ENCODE measurements at places on chromosomes 13 and 19.

GRCh38 chr13:30312904-30313303 lies 5.6 kb upstream of the KATNAL1 start:
- DNase-seq, result peak; percentile 73

GRCh38 chr13:79528356-79528755 lies 47.4 kb downstream of the NDFIP2 start:
- DNase-seq, result no peak

DNA sequence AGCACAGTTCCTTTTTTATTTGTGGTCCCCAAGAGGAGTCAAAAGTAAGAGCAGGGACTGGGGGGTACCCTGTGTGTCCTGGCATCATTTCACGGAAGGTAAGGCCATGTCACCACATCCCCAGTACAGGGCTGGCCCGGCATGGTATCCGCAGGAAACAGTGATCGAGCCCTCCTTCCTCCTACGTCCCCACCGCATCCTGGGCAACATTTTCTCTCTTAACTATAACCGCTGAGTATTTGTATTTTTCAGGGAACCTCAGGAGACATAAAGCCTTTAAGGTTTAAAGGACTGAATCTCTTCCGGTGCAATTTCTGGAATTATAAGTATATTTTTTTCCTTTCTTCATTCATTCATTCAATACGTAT lies 13.6 kb upstream of the LATS2 start:
- no peak for DNase-seq

GRCh38 chr13:40161351-40161810 lies 505.1 kb downstream of the FOXO1 start:
- no peak for DNase-seq

DNA sequence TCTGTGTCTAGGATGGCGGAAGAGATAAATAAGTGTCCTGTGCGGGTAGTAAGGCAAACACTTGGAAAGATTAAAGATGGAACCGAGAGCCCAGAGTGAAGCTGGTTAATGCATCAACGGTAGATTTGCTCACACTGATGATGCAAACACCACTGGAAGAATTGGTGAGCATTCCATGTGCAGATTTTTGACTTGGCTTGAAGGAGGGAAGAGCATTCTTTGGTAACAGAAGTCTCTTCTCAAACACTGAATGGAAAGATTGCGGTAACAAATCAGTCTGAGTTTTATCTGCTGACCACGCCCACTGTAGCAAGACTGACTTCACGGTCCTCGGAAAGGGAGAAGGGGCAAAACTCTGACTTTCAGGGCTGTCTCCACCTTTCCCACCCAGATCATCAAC lies 112.5 kb downstream of the COL4A1 start:
- no peak for DNase-seq

GRCh38 chr13:111434578-111435159 lies 114.2 kb downstream of the TEX29 start:
- DNase-seq, result no peak

DNA sequence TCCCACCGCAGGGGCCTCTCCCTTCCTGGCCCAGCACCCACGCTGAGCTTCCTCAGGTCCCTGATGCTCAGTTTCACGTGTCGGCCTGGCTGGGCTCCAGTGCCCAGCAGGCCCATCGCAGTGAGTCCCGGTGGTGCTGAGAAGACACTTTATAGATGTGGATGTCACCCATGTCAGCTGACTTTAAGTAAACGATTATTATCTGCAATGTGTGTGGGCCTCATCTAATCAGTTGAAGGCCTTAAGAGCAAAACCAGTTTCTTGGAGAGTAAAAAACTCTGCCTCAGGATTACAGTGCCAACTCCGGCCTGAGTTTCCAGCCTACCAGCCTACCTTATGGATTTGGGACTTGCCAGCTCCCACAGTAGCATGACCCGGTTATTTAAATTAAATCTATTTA lies 17.3 kb upstream of the SMIM17 start:
- DNase-seq, result no peak

DNA sequence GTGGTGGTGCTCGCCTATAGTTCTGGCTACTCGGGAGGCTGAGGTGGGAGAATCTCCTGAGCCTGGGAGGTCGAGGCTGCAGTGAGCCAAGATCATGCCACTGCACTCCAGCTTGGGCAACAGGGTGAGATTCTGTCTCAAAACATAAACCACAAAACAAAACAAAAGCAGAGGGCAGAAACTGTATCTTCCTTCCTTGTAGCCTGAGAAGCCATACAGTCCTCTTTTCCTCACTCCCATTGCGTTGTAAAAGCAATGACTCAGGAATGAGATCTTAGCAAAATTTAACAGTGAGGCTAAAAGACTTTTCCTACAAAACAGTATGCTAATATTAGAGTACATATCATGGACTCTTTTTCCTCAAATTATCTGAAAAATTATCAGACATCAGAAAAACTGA lies 130.9 kb downstream of the SHISA2 start:
- DNase-seq, result peak; percentile 41

GRCh38 chr13:36758345-36758744 lies 60.7 kb upstream of the RFXAP start:
- DNase-seq, result no peak

DNA sequence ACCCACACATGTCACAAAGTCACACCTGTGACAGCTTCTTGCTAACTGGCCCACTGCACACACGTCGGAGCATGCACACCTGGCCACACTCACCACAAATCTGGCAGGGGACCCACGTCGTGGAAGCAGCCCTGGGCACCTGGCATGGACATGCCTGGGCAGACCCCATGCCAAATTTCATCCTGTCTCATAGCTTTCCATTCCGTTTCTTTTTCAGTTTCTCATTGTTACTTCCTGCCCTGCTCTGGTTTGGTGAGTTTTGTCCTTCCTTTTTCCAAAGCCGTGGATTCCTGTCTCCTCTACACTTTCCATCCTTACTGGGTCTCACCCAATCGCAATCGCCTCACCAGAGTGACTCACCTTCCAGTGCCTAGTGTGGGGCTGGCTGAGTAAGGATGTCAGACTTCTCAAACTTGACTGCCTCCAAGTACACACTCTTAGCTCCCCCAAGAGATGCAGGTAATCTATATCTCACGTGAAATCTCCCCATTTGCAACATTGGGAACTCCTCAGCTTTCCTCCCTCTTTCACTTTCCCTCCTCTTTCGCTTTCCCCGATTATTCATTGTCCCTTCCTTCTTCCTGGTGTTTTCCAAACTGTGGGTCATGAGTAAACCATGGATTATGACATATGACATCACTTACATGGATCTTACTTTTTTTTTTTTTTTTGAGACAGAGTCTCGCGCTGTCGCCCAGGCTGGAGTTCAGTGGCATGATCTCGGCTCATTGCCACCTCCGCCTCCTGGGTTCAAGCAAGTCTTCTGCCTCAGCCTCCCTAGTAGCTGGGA lies 1.6 kb upstream of the BBC3 start:
- DNase-seq, result peak; percentile 85

- DNase-seq, result peak; percentile 74
These were observed 523.0 kb upstream of the SLITRK1 start for GRCh38 chr13:84405286-84405685.

DNA sequence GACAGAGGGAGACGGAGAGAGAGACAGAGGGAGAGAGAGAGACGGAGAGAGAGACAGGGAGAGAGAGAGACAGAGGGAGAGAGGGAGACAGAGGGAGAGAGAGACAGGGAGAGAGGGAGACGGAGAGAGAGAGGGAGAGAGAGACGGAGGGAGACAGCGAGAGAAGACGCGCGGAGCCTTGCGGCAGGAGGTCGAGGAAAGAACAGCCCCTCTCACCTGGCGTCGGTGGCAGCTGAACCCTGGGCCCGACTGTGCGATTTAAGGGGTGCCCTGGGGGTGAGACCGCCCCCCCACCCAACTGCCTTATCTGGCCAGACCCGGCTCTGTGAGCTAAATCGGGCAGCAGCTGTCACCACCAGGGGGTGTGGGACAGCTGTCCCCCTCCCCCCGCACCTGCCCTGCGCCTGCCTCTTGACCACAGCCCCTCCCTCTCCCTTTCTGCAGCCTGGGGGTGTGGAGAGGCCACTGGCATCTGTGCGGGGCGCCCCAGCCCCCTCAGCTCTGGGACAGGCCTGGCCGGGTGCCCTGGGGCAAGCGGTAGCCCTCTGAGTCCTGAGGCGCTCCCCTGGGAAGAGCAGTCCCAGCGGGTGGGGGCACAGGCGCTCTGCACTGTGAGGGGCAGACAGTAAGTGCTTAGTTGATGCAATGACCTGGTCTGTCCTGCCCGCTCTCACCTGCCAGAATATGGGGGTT lies 10.8 kb downstream of the JOSD2 start:
- DNase-seq, result no peak

DNA sequence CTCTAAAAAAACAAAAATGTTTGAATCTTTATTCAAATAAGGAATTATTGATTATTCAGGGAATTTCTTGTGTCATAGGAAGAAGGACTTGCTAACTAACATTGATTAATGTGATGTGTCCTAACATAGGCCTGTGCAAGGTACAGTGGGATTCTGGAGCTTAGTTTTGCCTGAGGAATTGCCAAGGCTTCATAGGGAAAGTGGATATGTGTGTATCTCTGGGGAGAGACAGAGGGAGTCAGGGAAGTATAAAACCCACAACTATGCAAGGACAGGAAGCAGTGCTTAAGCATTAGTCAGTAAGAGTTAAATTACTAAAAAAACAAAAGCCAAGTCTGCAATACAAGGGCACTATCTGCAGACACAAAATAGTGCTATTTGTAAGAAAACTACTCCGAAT lies 59.6 kb downstream of the WDFY2 start:
- DNase-seq, result peak; percentile 96

- DNase-seq, result no peak
These were observed 3.0 kb upstream of the LILRA5 start for GRCh38 chr19:54315956-54316355.

GRCh38 chr13:109345433-109345941 lies 440.9 kb downstream of the IRS2 start:
- peak; percentile 84 for DNase-seq

- DNase-seq, result peak; percentile 79
These were observed 608 bp downstream of the MYADM start for GRCh38 chr19:53868091-53868891.

- no peak for DNase-seq
These were observed 34.0 kb downstream of the CEACAM1 start for GRCh38 chr19:42494321-42494720.

DNA sequence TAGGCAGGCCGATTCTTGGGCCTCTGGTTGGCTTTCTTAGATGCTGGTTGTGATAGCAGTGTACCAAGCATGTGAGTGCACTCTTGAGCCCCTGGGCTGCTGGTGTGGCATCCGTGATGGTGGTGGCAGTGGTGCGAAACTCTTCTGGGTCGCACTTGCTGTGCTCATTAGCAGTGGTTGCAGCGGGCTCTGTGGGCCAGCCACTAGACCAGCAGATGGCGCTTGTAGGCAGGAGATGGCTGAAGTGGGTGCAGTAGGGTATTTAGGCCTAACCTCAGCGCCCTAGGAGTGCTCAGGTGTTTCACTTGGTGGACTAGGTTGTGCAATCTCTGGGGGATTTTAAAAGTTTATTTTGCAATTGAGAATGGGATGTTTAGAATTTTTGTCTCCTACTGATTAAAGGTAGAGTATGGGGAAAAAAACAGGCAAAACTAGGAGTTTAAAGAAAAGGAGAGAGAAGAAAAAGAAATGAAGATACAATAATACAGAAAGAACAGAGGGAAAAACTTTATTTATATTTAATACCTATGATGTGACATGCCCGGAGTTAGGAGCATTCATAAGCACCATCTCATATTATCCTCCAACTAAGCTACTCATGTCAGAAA lies 4.3 kb upstream of the ZNF17 start:
- peak; percentile 41 for DNase-seq

GRCh38 chr13:25963674-25964073 lies 88.1 kb downstream of the SHISA2 start:
- peak; percentile 45 for DNase-seq

DNA sequence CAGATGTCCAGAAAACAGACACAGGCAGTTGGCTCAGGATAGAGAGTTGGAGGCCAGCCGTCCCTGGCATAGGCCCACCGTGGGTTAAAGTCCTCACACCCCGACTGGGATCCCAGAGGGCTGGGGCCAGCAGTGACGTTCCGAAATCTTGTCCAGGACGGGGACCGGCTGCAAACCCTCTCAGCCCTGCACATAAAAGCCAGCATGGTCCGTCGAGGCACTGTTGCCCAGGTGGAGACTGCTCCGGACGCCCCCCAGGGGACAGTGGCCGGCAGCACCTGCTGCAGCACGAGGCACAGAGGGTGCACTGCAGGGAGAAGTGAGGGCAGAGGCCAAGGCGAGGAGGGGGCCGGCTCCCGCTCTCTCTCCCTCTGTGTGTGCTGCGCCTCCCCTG lies 4.3 kb upstream of the IFNL2 start:
- no peak for DNase-seq
